Osteocyte (in vitro differentiated cells): ENCODE measurements at places on chromosomes 7 and 10. TPM values are rescaled to one million over a fixed set of nuclear protein-coding genes. Genes with fewer than 3 reads are reported as not detected.

The ZNF33A gene
- total RNA-seq: 21.3 and 22.7 TPM in 2 replicates

The ADCYAP1R1 gene
- not detected in 2 replicates for total RNA-seq

DNA sequence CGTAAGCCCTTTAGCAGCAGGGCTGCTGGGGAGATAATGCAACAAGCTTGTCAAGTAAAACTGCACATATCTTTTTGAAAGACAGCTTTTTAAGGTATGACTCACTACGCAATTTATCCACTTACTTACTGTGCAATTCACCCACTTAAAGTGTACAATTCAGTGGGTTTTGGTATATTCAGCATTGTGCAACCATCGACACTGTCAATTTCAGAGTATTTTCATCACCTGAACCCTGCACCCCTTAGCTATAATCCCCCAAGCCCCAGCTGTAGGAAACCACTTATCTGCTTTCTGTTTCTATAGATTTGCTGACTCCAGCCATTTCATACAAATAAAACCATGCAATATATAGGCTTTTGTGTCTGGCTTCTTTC, 168.0 kb downstream of the PTPN20 start:
- peak; percentile 3 for DNase-seq

GRCh38 chr10:34727595-34728033, 87.5 kb downstream of the PARD3 start:
- no peak for DNase-seq

GRCh38 chr10:71177651-71178199, 34.6 kb upstream of the UNC5B start:
- DNase-seq: no peak

The NPTX2 gene
- total RNA-seq: 5.0 and 5.1 TPM in 2 replicates

GRCh38 chr7:37421861-37422500, 26.7 kb downstream of the ELMO1 start:
- DNase-seq: no peak

The ST8SIA6 gene
- not detected in 2 replicates for total RNA-seq

GRCh38 chr10:26574783-26575182, 122.7 kb upstream of the PDSS1 start:
- no peak for DNase-seq

The CAMK2B gene
- total RNA-seq: not detected in 2 replicates

DNA sequence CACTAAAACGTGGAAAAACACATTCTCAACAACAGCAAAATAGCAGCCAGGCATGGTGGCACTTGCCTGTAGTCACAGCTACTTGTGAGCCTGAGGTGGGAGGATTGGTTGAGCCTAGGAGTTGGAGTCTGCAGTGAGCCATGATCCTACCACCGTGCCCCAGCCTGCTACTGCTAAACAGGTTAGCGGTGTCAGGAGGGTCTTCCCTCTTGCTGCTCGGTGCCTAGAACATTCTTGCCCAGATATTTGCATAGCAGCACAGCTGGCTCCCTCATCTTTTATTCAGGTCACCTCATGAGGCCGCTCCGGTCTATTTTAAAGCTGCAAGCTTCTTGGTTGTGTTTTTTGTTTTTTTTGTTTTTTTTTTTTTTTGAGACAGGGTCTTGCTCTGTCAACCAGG, 2.9 kb upstream of the RABGEF1 start:
- DNase-seq: no peak

- DNase-seq: no peak
Measured at GRCh38 chr10:32377458-32378259, 30.7 kb upstream of the EPC1 start.

DNA sequence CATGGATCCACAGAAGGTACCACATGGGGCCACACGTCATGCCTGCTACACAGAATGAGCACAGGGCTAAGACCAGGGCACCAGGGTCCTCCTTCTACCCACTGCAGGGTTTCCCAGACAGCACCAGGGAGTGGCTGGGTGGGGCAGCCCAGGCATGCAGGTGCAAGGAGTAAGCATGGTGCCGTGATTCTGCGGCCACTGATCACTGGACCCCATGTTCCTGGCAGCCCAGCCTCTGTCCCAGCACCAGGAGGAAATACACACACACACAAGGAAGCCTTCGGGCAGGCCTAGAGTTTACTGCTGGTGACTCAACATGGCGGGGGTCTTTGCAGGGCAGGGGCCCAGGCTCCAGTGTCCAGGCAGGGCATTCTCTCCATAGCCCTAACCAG, 13.9 kb downstream of the ATP6V1F start:
- DNase-seq: no peak

The HPSE2 gene
- total RNA-seq: not detected in 2 replicates

- no peak for DNase-seq
Measured at GRCh38 chr7:65238785-65239184, 134.9 kb upstream of the ZNF92 start.

The ATOH7 gene
- total RNA-seq: not detected in 2 replicates

DNA sequence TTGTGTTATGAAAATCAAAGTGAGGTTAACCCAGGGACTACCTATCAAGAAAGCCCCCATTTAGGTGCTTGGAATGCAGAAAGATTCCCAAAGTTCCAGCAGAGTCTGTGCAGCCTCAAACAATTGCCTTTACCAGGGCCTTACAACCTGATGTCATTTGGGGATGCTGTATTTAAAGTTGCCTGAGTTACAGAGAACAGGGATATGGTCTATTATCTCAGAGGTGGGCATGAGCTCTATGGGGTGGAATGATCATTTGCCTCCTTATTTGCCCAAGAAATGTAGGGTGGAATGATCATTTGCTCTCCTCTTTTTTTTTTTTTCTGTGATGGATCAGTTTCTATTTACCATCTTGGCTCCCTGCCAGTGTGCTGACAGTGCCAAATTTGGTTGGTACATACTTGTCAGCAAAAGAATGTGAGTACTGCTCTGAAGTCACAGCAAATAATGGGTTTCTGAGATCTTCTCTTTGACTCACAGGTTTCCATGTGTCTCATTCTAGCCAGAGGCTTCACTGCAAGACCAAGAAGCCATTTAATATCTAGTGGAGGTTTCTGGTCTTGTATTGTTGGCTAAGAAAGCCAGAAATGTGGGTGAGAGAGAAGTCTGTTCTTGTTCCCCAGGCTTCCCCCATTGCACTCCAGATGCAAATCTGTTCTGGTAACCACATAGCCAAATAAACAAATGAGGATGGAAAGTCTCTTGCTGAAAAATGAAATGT, 45.5 kb upstream of the ZNRF2 start:
- DNase-seq: no peak

DNA sequence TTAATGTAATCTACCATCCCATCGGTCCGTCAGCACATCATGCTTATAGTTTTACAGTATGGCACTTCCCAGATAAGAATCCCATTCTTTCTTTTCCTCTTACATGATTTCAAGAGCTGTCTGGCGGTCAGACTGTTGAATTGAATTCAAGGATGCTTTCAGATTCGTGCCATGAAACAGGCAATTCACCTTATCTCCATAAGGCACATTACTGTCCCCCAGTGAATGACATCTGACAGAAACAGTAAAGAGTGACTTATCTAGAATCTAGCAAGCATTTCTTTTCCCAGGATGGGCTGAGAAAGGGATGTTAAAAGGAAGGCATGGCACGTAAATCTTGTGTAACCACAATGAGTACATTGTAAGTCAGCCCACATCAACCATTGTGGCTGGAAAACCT, 61.1 kb upstream of the SEM1 start:
- no peak for DNase-seq

The COL17A1 gene
- total RNA-seq: not detected in 2 replicates

The DNAH11 gene
- not detected in 2 replicates for total RNA-seq

- no peak for DNase-seq
Measured at GRCh38 chr7:41916450-41916927, 213.6 kb upstream of the INHBA start.

The GIMAP4 gene
- total RNA-seq: not detected in 2 replicates

DNA sequence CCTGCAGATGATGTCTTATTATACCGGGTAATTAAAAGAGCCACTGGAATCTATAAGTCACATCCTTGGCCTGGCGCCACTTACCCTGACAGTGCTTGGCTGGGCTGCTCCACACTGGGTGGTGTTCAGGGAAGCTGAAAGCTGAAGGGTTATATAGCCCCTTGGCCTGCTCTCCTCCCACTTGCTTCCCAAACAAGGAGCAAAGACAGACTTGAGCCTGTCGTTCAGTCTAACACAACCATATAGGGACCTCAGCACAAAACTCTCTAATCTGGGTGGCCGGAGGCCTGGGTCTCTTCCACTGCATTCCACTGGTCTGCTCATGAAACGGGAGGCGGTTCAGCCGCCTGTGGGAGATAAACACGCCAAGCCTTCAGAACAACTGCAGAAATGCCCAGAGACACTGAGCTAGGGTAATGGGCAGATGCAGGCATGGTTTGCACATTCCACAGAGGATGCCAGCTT, at the start of gene ACTA2:
TSS of gene ACTA2 (minus strand) at position 127 of the 465 bp plus-strand sequence. CDS start 3,843 bp downstream, outside the sequence.
- DNase-seq: no peak

The GATA3 gene
- total RNA-seq: not detected in 2 replicates

The GPR85 gene
- total RNA-seq: 0.10 TPM in 1 of 2 replicates, not detected in the other

DNA sequence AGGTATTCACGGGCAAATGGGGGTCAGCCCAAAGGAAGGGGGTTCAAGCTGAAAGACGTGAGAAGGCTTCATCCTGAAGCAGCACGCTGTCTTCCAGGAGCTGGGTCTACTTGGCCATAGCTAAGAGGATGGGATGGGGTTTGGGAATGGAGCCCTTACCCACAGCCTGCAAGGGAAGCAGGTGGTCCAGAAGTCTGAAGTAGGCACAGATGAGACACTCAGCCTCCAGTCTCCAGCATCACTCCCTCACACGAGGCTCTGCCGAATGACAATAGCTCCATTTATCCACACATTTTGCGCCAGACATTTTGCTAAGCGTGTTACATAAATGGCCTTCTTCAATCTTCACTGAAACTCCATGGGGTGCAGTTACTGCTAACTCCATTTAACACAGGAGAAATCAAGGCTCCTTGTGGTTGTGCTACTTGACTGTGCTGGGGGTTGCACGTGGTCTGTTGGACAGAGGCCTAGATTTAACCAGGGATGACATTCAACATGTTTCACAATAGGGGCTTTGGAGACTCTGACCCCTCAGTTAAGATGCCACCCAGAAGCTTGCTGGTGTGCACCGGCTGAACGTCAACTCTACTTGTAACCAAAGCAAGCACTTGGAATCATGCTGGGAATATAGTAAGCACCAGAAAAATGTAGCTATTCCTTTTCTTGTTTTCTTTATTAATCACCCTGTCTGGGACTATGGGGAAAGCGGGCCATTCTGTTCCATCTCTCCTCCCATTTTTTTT, 85.3 kb downstream of the FAM241B start:
- DNase-seq: no peak
